ENCODE measurements at places on chromosomes 6 and 20.

DNA sequence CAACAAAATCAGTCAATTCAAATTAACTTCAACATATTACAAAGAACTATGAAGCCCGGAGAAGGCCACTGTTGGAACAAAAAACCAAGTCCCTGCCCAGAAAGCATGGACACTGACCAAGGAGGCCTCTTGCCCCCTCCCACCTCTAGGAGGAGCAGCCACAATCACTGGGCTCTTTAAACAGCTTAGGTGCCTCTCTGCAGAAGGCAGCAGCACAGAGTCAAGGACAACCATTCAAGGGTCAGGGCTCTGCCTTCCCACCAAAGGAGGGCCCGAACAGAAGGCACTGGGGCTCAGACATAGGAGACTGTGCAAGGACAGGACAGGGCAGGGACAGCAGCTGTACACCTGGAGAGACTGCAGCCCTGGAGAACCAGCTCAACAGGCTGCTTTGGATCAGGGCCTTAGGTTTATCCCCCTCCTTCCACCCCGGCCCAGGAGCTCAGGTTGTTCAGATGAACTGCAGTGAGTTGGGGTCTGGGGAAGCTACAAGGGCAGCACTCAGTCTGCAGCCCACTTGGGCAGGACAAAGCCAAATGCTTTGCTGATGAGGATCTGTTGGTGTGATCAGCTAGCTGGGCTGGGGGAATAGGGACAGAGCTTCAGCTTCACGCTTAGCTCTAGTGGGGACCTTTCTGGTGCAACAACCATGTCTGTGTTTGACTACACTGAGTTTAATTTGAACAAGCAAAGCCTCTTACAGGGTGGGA lies 17.8 kb downstream of the TOMM34 start:
- no peak for DNase-seq

- no peak for DNase-seq
Observed at GRCh38 chr6:166293731-166294584, 14.2 kb downstream of the PRR18 start.

DNA sequence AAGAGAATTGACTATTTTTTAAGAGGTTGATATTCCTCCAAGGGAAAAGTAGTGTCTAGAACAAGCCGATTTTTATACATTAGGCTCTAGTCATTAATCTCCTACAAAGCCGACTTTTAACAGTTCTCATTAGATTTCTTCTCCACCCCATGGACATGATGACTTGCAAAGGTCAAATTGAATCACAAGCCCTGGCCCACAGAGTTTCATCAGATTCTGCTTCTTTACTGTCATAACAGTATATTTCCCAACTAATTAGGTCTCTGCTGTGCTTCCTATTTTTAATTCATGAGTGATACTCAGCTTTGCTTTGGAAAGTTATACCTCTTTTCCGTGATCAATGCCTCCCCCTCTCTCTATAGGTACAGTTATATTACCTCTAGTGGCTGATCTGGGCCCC lies 90.6 kb upstream of the ADGRB3 start:
- no peak for DNase-seq

GRCh38 chr6:144581812-144582537 lies 296.8 kb downstream of the UTRN start:
- DNase-seq: no peak

DNA sequence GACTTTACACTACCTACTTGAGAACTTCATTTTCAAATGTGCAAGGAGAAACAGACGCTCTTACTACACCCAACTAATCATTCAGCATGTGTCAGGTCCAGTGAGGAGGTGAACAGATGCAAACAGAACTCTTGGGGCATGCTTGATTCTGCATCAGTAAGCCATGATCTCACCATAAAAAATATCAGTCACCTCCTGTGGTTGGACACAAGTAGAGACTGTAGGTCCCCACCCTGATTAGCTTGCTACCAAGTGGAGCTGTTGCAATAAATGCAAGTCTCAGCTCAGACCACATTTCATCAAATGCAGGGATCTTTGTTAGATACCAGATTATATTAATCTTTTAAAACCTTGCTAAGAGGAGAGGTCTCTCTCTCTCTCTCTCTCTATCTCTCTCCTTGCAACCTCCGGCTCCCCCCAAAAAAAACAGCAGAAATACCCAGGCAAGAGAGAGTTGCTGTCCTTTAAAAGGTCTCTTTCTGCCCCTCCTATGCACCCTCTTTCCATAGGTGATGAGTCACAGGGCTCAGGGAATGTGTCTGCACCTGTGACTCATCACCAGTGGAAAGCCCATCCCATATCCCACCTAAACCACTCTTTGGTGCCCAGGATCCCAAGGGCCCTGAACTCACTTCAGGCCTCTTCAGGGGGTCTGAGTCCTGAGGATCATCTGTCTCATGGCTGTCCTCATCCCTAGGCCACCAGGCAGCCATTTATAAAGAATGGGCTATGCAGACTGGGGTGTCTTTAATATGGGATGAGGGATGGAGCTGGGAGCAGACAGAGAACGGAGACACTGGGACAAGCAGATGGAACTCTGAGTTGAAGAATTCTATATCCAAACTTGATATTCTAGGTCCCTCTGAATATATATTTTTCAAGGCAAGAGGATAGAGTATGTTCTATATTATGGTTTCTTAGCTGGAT lies 154.5 kb downstream of the QRSL1 start:
- DNase-seq: no peak

DNA sequence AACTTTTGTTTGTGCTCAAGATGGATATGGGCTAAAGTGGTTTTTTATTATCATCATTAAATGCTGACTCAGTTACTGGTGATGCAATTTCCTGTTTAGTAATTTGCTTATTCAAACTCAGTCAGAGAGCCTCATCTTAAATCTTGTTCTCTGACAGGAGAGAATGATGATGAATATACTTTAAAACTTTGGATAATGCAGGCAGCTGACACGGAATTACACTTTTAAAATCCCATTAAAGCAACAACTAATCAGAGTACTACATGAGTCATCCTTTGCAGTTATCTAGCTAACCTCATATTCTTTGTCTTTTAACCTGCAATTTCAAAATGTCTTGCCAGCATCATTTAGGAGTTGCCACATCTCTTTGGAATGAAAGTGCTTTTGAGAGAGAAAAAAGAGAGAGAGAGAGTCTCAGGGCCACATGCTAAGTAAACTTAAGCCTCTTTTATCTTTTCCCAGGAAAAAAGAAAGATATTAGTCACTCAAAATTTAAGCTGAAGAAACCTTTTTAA lies 9.2 kb upstream of the C6orf141 start:
- no peak for DNase-seq

DNA sequence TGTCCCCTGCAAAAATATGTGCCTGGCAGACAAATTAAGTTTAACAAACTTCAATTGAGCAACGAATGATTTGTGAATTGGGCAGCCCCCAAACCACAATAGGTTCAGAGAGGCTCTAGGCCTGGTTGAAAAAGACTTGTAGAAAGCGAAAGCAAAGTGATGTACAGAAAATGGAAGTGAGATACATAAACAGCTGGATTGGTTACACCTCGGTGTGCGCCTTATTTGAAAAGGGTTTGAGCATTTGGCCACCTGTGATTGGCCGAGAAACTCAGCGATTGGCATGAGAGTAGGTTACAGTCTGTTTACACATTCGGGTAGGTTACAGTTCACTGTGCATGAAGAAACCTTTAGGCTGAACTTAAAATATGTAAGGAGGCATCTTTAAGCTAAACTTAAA lies 136.9 kb downstream of the CD83 start:
- DNase-seq: no peak

DNA sequence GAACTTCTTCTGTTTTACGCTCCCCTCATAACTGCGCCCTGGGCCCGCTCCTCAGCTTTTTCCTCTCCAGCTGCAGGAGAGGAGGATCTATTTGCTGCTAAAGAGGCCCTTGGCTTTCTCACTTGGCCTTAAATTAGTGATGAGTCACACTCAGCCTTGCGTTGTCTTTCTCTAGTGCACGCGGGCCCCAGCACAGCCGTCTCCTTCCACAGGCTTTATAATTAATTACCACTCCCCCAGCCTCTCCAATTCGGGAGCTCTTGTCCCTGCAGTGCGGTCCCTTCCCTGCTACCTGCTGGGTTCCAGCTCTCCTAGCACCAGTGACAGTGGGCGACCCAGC lies 25.2 kb downstream of the PACSIN1 start:
- DNase-seq: no peak

GRCh38 chr6:42618686-42619085 lies 54.9 kb downstream of the UBR2 start:
- DNase-seq: no peak

DNA sequence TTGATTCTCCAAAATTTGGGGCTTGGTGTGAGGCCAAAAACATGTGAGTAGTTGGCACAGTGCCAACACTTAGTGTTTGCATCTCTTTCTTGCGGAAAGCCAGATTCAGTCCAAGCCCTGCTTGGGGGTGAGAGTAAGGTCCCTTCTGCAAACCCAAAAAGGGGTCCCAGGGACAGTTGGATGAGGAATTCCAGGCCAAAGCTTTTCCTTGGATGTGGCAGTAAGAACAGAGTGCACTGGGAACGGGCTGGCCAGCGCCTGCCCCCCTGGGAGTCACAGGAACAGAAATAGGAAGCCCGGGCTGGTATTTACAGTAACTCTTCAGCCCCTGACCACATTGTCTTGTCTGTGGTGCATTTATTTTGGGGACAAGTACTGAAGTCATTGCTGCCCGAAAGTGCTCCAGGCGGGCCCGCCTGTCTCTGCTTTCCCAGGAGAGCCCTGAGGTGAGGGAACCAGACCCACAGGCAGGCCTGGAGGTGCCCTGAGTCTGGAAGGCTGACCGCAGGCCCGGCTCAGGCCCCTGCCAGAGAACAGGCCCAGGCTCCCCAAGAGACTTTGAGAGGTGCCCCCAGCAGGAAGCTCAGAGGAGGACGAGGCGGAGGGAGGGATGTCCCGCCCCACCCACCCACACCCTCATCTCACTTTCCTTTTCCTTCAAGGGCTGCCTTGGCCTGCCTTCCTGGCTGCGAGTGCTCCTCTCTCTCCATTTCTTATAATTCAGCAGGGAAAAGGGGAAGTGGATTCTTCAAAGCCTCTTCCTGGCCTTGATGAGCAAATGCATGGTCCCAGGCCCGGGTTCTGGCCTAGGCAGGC lies 218.4 kb downstream of the MAFB start:
- no peak for DNase-seq

DNA sequence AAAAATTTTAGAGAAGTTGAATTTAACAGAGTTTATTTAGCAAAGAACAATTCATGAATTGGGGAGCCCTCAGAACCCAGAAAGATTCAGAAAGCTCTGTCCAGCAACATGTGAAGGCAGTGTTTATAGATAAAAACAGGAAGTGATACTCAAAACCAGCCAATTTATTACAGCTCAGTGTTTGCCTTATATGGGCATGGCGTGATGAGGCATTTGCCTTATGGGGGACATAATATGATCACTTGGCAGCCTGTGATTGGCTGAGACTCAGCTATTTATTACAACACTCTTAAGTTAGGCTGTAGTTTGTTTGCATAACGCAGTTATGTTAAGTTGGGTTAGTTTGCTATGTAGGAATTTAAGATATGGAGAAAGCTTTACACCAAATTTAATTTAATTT lies 11.5 kb downstream of the HLA-DPA1 start:
- DNase-seq: no peak

DNA sequence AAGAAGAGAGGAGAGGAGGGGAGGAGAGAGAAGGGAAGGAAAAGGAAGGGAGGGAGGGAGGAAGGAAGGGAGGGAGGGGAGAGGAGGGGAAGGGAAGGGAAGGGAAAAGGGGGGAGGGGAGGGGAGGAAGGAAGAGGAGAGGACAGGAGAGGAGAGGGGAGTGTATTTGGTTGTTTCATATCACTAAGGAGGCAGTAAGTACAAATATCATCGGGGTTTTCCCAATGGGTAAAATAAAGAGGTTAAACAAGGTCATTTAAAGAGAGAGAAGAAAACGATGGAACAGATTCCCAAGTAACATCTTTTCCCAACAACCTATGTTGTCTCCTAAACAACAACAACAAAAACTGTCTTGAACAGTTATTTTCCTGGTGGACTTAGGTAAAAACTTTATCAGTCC lies 43.6 kb downstream of the MBOAT1 start:
- no peak for DNase-seq

- no peak for DNase-seq
Observed at GRCh38 chr6:142323377-142323776, 21.6 kb downstream of the ADGRG6 start.

DNA sequence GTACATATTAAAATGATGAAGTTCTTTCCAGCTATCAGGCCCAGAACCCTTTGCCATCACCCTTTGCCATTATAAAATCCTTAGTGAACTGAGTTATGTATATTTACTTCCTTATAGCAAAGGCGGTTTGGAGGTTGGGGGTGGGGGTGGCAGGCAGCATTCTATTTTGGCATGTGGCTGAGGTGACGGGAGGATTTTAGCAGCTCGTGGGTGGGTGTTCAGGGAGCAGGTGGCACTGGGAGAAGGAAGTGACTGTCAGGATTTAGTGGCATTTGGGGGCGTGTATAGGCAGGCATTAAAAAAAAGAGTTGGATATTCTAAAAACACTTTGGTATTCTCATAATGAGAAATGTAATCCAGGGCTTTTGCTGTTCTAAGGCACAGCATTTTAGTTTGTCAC lies 150.7 kb downstream of the RIMS1 start:
- DNase-seq: no peak

DNA sequence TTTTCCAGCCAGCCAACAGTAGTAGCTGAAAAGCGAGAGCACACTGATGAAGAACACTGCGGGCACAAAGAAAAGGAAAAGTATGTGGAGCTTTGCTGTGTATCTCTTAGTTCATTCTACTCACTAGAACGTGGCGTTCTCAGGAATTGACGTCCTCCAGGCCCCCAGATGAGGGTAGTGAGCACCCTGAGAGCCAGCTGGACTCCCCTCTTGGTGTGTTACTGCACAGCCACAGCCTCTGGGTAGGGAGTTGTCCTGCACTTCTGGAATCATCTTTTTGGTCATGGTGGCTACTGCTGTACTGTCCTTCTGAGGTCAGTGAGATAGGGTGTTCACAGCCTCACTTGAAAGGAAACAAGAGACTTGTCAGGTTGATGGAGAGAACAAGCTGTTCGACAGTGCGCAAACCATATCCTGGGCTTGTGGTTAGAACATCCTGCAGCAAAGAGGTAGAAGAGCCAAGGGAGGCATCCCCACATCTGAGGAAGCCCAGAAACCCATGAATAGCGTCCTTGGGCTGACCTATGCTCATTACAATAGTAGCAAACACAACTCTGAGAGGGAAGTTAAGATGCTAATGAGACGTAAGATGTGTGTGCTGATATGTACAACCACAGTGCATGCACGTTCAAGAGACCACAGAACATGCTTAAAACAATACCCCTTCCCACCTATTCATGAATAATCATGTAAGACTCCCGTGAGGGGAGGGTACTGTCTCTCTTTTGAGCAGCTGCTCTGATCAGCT lies 14.6 kb upstream of the HLA-F start:
- no peak for DNase-seq

DNA sequence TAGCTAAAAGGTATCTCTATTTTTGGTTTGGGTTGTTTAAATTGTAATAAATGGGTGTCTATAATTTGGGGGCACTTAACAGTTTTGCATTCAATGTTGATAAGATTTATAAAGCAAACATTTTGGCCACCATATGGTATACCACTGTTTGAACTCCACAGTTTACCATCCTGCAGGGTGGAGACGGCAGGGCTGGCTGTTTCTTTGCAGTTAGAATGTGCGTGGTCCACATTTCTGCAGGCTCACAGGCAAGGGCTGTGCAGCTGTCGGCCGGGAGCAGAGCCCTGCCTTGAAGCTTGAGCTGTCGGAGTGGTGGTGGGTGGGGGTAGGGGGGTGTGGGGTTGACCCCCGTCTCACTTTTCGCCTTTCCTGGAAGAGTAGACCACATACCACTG lies 135.9 kb downstream of the CDH4 start:
- DNase-seq: no peak

GRCh38 chr6:167828325-167828956 lies 1.7 kb downstream of the AFDN start:
- no peak for DNase-seq
